CD4-positive, alpha-beta T cell treated with Interleukin-12 subunit alpha and Interleukin-12 subunit beta, for 1 hour (primary cell): ENCODE measurements at places on chromosomes 4 and X.
A peak's percentile ranks its signal among the peaks of the same experiment; 100 is the strongest.

DNA sequence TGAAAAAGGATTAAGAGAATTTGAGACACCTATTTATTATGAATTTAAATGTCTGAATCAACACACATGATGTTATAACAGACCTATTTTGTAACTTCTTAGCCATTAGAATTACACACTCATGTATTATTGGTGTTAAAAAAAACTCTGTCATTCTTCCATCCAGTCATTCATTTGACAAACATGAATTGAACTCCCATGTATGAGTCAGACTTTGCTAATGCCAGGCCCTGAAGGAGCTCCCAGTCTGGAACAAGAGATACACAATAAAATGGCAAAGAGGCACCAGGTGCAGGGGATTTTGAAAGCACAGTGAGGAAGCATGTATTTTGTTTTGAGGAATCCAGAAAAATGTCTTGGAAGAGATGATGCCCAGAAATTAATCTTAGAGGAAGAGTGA, 87.7 kb upstream of the EFHC2 start:
- DNase-seq = no peak

GRCh38 chrX:1249101-1249887, 19.3 kb upstream of the CSF2RA start:
- peak; percentile 48 for DNase-seq

DNA sequence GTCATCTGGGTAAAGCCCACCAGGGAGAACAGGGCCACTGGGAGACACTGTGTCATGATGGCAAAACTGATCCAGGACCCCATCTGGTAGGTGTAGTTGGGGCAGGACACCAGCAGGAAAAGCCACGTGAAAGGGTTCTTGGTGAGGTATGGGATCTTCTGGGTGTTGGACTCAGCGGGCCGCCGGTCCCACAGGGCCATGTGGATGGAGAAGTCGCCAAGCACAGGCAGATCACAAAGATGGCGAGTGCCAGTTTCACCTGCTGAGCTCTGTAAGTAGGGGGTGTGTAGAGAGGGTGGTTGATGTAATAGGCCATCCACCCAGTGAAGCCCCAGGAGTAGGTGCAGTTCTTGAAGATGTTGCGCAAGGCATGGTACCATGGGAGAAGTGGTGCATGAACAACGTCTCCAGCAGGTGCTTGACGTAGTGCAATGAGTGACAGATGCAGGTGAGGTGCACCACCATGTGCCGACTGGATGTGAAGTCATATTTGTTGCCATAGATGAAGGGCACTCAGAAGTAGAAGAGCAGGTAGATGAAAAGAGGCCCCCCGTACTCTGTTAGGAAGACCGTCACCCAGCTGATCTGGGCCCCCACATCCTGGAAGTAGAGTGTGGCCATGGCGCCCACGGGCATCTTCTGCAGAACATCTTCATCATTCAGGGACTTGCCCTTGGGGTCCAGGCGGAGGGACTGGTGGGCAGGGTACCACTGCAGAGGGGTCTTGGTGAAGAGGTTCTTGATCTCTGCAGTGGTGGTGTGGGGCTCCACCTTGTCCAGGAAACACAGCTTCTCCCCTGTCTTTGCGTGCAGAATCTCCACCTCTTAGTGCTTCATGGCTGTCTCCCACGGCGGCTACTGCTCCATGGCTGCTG, 249.3 kb downstream of the ANKRD50 start:
- no peak for DNase-seq

DNA sequence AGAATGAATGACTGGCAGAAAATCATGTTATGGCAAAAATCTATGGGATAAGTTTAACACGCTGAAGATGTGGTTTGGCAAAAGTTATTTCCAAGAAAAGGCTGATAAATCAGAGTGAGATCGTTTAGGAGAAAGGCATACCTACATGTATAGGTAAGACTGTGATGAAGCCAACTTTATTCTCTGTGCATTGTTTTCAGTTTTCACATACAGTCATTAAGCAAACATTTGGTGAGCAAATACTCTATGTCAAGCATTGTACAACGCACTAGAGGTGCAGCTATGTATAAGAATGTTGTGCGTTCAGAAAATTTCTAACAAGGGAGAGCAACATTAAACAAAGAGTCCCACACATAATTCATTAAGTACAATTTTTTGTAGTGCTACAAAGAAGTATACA, 121.7 kb downstream of the TEX13A start:
- DNase-seq = no peak

DNA sequence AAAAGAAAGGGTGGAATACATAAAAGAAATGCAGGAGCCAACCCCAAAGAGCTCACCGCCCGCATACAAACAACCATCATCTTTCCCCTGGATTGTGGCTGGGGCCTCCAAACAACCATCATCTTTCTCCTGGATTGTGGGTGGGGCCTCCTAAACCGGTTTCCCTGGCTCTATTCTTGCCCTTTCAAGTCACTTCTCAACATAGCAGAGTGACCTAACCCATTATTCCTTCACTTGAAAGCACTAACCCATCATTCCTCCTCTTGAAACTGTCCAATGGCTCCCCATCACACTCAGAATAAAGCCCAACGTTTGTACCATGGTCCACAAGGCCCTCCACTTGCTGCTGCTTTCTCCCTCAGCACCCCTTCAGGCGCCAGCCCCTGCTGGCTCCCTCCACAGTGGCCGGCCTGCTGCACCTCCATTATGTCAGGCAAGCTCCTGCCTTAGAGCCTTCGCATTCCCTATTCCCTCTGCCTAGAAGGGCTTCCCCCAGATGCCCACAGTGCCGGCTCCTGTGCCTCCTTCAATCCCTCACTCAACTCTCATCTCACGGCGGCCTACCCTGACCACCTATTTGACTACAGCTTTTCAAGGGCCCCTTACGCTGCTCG, 24.1 kb downstream of the SMIM43 start:
- no peak for DNase-seq

GRCh38 chrX:139126493-139126892, 404.0 kb upstream of the F9 start:
- DNase-seq = no peak

GRCh38 chr4:107243141-107243781, 207.1 kb upstream of the DKK2 start:
- DNase-seq = no peak

- DNase-seq = peak; percentile 56
These were observed 38.7 kb downstream of the PPP1R2C start for GRCh38 chrX:42739258-42739657.

DNA sequence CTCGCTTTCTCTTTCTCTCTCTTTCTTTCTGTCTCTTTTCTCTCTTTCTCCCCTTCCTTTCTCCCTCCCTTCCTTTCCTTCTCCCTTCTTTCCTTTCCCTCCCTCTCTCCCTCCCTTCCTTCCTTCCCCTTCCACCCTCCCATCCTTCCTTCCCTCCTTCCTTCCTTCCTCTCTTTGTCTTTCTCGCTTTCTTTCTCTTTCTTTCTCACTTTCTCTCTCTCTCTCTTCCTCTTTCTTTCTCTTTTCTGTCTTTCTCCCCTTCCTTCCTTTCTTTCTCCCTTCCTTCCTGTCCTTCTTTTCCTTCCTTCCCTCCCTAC, 2.1 kb upstream of the SORCS2 start:
- no peak for DNase-seq

DNA sequence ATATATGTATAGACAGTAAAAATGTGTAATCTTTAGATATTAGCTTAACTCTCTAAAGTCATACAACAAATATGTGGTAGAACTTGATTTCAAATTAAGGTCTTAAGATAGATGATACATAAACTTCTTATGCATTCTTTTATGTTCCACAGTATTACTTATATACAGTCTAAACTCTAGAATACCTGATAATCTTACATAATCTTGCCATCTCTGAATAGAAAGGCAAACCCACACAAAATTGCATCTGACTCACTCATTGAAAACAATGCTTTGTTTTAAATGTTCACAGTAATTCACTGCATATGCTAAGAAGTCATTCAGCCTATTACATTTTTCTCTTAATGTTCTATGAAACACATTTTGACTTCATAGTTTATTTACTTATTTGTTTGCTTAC, 10.1 kb downstream of the SULT1B1 start:
- no peak for DNase-seq

- DNase-seq = no peak
These were observed 78.7 kb upstream of the OGT start for GRCh38 chrX:71454222-71454621.

- DNase-seq = no peak
These were observed 32.4 kb upstream of the BLTP1 start for GRCh38 chr4:122119739-122120138.

DNA sequence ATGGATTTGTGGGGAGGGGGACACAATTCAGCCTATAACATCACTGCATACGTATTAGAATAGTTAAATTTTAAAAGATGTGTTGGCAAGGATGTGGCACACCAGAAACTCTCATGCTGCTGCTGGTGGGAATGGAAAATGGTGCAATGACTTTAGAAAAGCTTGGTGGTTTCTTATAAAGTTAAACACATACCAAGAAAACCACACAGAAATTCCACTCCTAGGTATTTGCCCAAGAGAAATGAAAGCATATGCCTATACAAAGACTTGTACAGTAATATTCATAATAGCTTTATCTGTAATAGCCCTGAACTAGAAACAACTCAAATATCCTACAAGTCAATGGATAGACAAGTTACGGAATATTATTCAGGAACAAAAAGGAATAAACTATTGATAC, 71.3 kb upstream of the PDHA1 start:
- no peak for DNase-seq

DNA sequence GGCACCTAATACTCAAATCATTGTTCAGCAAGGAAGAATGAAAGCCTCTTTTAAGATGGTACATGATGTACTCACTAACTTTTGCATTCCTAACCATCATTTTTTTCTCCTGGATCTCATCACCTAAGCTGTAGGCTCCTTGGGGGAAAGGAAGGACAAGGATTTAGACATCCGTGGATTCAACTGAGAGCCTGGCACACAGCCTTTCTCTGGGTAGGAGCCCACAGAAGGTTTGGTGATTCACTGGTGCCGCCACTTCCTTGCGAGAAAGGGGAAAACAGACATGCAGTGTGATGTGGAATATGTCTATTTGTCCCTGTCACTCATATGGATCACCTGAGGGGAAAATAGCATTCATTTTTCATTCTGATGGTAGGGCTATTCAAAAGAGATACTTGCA, 147.3 kb downstream of the PCDH7 start:
- DNase-seq = no peak

- DNase-seq = no peak
These were observed 368.9 kb upstream of the CTSO start for GRCh38 chr4:156322592-156322991.

- DNase-seq = no peak
These were observed 25.1 kb downstream of the PIR start for GRCh38 chrX:15468036-15468435.

DNA sequence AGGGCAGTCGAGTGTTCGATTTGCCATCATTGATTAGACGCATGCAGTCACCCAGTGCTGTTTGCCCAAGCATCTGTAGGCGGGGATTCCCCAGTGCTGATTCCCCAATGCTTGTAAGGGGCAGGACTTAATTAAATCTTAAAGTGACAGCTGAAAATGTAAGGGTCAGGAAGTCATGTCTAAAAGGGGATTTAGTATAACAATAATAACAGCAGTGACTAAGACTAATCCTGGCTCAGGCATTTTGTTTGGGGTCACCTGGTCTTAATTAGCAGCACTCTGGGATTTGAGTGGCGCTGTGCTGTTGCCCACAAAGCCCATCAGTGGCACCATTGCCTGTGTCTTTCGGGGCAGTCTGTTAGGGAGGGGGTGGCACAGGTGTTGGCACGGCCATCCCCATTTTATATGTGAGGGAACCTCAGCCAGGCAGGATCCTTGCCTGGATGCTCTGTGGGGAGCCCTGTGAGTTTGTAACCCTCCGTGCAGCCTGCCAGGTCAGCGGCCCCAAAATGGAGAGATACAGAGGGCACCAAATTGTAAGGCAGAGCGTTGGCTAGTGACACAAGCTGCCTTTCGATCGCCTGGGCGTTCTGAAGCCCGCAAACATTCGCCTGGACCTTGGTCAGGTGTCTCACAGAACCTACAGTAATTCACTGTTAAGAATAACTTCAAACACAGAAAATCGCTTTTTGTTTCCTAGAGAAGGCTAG, 146.7 kb downstream of the TBL1X start:
- DNase-seq = no peak

DNA sequence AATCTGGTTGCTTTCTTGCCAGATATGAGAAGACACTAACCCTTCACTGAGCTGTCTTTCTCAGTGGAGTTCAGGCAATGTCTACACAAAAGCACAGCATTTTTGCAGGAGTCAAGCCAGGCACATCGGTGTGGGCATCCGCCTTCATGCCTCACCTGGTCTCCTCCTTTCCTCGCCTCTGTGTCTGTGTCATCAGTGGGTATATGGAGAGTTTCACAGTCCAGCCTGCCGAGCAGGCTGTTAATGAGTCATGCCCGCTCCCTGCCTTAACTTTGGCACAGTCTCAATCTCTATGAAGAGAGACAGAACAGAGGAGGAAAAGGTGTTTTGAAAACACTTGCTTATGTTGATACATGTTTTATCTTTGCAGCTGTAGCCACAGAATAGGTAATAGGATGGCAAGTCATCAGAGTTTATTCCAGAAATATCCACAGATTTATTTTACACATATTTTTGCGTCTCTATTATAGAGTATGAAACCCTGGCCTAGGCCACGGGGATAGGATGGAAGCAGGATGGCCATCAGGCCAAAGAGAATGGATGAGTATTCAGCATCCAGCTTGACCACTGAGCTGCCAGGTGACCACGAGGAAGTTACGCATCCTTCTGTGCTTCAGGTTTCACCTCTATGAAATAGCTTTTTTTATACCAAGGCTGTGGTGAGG, 32.8 kb upstream of the MAML3 start:
- DNase-seq = no peak

DNA sequence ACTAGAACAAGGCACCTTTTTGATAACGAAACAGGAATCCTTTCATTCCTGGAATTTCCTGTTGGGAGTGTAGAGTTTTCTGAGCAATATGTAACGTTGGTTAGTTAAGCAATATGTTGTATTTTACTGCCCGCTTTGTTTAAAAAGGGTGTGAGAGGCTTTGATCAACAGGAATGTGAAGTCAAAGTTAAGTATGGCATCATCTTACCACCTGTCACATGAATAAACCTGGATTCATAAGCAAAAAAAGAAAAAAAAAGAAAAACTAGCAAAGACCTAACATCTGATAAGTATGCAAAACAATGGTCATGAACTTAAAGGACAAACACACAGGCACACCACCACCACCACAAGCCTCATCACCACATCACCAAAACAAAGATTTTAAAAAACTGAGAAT, 7.1 kb upstream of the CXCL5 start:
- no peak for DNase-seq

GRCh38 chr4:137531168-137531985, 917 bp downstream of the PCDH18 start:
- no peak for DNase-seq

DNA sequence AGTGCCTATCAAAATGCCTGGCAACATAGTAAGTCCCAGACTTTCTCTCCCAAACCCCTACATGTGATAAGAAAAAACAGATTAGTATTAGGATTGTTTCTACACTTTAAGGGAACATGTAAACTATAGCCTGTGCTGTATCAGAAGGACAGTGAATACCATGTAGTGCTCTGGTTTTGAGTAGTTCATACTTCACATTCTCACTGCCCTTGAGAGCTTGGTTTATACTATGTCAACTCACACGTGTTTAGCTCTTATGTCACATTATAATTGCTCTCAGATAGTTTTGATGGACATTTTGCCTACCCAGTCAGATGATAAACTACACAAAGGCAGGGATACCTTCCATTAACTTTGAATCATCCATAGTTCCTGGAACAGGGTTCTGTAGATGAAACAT, 58.0 kb upstream of the PGRMC2 start:
- DNase-seq = no peak
